MM.1S (cell line): ENCODE measurements at places on chromosomes 11 and 22.

- H3K4me1 ChIP-seq = no peaks in the 10 kb centered on the region
- no peak for DNase-seq
- H3K27me3 ChIP-seq = no peaks in the 10 kb centered on the region
- no peak overlapping the region for H3K4me3 ChIP-seq
- H3K36me3 ChIP-seq = no peaks in the 10 kb centered on the region
These were observed 45.5 kb upstream of the ME3 start for GRCh38 chr11:86717817-86718501.

GRCh38 chr11:122816761-122817520 is 21.4 kb upstream of the CRTAM start:
- no peak overlapping the region for H3K4me3 ChIP-seq
- H3K36me3 ChIP-seq = no peaks in the 10 kb centered on the region
- no peaks in the 10 kb centered on the region for H3K27me3 ChIP-seq
- DNase-seq = no peak
- H3K27ac ChIP-seq = no peak overlapping the region

GRCh38 chr11:100105255-100105981 is 581.7 kb upstream of the ARHGAP42 start:
- H3K36me3 ChIP-seq = no peaks in the 10 kb centered on the region
- H3K4me3 ChIP-seq = no peak overlapping the region
- DNase-seq = no peak
- no peak overlapping the region for H3K27ac ChIP-seq
- no peaks in the 10 kb centered on the region for H3K4me1 ChIP-seq

GRCh38 chr22:22565981-22566380 is 6.9 kb upstream of the PRAME start:
- H3K27me3 ChIP-seq = no peaks in the 10 kb centered on the region
- no peaks in the 10 kb centered on the region for H3K36me3 ChIP-seq
- H3K27ac ChIP-seq = no peak overlapping the region
- H3K4me1 ChIP-seq = no peaks in the 10 kb centered on the region

DNA sequence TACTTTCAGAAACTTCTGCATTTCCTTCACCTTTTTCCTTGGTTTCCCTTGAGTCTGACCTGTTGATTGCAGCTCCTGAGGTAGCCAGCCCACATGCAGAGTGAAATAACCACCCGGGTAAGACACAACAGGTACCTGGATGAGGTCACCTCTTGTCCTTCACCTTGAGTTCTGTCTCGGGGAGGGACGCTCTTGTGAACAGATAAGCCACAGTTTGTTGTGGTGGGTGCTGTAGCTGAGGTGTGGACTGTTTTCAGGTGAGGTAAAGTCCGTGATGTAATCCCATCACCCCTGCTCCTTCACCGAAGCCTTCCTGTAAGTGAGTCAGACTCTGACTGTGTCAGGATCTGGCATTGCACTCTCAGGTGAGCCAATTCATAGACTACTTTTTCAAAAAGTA is 183.1 kb downstream of the NAV2 start:
- H3K27ac ChIP-seq = no peak overlapping the region
- H3K36me3 ChIP-seq = no peaks in the 10 kb centered on the region
- no peaks in the 10 kb centered on the region for H3K4me1 ChIP-seq
- DNase-seq = no peak
- no peak overlapping the region for H3K4me3 ChIP-seq
- H3K27me3 ChIP-seq = no peaks in the 10 kb centered on the region
